ENCODE measurements at places on chromosomes 1 and 21.

GRCh38 chr1:166040202-166040997 lies 126.4 kb downstream of the FAM78B start:
- DNase-seq, result no peak

GRCh38 chr1:6743189-6744101 lies 41.8 kb upstream of the CAMTA1 start:
- no peak for DNase-seq

GRCh38 chr21:37936010-37936785 lies 19.9 kb upstream of the KCNJ6 start:
- no peak for DNase-seq

DNA sequence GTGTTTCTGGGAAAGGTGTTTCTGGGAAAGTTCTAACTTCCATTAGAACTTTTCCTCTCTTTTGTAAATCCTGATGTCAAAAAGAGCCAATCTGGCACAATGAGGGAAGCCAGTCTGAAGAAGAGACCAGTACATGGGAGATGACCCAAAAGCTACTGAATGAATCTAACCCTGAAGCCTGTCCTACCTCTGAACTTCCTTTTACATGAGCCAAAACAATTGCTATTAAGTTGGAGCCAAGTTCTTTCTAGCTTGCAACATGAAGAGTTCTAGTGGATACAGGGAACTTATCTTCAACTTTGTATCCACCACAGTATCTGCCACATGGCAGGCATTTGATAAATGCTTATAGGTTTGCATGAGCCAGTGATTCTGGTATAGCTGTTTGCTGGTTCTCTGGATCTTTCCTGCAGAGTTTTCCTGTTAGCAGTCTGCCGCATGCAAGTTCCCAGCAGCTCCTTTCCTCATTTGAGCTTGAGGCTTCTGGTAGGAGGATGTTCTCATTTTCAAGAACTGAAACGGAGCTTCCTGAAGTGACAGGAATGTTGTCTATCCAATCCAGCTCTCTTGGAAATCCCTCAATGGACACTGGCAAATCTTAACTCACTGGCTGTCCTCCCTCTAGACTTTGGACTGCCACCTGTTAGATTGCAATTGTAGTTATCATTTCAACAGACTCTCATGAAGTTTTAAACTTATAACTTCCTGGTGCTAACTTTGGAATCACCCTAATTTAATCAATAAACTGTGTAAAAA lies 73.1 kb upstream of the LPGAT1 start:
- no peak for DNase-seq

- DNase-seq, result no peak
Observed at GRCh38 chr1:222654849-222655248, 37.0 kb downstream of the MIA3 start.

DNA sequence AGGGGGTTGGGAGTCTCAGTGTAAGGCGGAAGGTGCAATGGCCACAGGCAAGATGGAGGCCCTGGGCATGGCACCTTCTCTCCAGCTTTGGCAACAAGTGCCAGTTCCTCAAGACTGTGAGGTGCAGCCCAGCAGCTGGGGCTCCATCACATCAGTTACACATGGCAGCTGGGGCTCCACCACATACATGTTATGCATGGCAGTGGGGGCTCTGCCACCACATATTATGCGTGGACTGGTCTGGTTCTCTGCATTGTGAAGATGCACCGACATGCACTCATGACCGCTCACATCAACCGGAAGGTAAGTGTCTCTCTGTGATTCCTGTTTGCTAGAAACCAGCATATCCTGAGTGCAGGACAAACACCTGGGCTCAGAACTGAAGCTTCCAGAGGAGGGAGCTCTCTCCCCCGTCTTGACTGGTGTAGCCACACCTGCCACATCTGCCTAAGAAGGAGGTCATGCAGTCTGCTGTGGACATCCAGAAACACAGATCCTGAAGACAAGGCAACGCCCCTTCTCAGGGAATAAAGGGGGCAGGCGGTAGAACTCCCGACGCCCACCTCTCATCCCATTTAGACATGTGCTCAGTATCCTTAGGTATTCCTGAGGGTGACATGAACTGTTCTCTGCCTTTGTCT lies 104.1 kb upstream of the TMPRSS2 start:
- DNase-seq, result peak; percentile 51

- DNase-seq, result no peak
Observed at GRCh38 chr1:45953934-45954847, 150.8 kb downstream of the MAST2 start.

DNA sequence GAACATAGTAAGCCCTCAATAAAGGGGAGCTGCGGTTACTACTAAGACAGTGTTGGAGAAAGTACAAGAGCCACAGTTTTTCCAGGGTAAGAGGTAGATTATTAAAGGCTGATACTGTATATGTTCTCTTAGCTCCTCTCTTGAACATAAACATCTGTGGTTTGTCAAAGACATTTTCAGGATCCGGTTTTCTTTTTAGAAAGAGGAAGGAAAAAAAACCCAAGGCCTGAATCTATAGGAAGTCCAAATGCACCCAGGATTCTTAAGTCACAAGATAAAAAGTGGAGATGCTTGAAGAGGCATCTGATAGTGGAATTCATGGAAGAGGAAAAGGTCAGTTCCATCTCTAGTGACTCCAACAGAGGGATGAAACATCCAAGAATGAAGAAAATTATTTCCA lies 24.6 kb upstream of the SLC45A3 start:
- no peak for DNase-seq

- DNase-seq, result no peak
Observed at GRCh38 chr1:153771841-153772593, 3.2 kb upstream of the SLC27A3 start.

- no peak for DNase-seq
Observed at GRCh38 chr1:231383159-231383860, 38.8 kb downstream of the EGLN1 start.

- no peak for DNase-seq
Observed at GRCh38 chr1:101065575-101065974, 40.0 kb upstream of the DPH5 start.

- peak; percentile 94 for DNase-seq
Observed at GRCh38 chr1:112395821-112396652, at the start of gene CTTNBP2NL. CTTNBP2NL (plus strand) TSS chr1:112396214; CDS start chr1:112416166, 19,952 bp downstream.

- no peak for DNase-seq
Observed at GRCh38 chr1:240295811-240296210, 204.1 kb downstream of the FMN2 start.

DNA sequence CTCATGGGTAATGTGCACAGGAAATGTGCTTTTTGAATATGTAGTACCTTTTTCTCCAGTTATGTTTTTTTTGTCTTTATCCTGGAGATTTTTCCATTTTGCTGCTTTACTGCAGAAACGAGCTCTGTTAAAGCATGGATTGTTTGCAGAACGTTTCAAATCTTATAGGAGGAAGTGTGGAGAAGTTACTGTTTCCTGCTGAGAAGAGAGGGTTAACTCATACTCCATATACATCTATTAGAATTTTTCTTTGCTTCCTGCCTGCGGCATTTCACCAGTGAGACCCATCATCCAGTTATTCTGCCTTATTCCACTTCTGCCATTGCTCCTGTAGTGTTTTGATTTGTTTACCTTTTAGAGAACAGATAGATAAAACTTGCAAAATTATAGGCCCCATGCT lies 2.0 kb downstream of the RPRD2 start:
- no peak for DNase-seq

DNA sequence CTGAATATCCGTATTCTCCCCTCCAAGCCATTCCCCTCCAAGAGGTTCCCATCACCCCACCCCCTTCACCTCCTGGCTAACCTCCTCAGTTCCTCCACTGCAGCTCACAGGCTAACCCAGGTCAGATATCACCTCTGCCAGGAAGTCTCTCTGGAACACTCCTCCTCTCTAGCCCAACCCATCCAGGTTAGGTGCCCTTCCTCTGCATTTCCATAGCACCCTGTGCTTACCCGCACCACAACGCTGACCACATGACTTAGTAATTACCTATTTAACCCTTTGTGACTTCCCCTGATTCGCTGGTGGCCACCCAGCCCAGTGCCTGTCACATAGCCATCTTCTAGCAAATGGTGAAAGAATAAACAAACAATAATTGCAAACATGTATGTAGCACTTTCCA lies 49.5 kb upstream of the IFFO2 start:
- no peak for DNase-seq

- peak; percentile 13 for DNase-seq
Observed at GRCh38 chr1:204287466-204287891, 72.2 kb downstream of the PLEKHA6 start.

DNA sequence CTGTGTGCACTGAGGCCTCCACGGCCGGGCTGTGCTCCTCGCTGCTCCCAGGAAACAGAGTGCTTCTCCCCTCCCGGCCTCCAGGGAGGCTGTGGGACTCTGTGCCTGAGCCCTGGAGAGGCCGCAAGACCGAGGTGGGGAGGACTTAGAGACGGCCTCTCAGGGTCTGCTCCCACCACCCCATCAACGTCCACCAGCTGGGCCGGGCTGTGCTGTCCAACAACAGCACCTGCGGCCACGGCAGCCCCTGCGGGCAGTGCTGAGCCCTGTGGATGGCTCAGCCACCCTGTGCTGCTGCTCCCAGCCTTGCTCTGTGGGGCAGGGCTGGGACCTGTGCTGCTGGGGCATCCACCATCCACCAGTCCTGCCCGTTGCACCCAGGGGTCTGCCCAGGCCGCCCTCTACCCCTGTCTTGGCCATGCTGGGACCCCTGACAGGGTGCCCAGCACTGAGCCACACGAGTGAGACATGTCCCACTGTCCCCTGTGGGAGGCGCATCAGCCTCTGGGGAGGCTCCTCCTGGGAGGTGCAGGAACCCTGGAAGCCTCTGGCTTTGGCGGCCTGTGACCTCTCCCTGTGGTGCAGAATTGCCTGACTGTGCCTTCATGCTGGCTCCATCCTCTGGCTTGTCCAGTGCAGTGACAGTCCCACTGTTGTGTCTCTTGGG lies 31.2 kb upstream of the LRRC3 start:
- DNase-seq, result no peak

- peak; percentile 92 for DNase-seq
Observed at GRCh38 chr21:33817663-33818451, 97.7 kb downstream of the ATP5PO start.

DNA sequence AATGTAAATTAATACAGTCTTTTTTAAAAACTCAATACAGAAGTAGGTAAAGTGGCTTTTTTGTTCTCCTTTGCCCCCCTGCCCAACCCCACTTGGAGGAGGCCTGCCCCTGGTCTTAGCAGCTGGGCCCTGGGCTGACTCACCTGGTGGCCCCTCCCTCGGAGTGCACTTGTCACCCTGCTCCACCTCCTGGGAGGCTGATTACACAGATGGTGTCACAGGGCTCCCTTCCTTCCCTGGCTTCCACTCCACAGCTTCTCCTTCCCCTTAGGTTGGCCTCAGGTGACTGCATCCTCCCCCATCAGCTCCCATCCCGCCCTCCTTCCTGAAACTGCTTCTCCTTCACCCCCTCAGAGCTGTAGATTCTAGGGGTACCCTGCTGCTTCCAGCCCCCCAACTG lies 11.7 kb upstream of the CAPN9 start:
- DNase-seq, result no peak

DNA sequence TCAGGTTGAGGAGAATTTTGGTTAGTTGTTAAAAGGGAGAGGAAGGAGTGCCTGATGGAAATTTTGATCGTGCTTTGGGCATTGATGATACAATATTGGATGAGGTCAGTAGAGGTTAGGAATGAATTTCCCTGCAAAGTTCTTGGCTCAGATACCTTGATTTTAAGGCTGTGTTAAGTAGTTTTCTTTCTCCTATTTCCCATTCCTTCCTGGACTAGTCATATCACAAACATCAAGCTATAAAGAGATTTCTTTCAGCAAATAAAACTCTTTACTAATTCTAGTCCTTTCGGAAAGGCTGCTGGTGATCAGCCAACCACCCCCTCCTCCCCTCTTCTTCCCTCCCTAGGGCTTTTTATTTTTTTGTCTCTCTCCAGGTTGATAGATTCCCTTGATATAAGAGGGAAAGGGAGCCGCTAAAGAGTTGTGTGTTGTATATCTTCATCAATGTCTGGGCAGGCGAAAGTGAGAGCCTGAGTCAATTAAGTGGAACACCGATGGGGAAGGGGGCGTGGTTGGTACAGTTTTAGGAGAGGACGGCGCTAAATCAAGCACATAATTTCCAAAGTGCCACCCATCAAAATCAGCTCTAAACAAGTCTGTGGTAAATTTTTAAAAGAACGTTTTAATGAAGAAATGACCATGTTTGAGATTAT lies 100.1 kb upstream of the PLXNA2 start:
- DNase-seq, result no peak

- no peak for DNase-seq
Observed at GRCh38 chr1:72649211-72649888, 367.0 kb upstream of the NEGR1 start.

GRCh38 chr1:244861683-244862082 lies 2.7 kb downstream of the HNRNPU start:
- DNase-seq, result no peak

DNA sequence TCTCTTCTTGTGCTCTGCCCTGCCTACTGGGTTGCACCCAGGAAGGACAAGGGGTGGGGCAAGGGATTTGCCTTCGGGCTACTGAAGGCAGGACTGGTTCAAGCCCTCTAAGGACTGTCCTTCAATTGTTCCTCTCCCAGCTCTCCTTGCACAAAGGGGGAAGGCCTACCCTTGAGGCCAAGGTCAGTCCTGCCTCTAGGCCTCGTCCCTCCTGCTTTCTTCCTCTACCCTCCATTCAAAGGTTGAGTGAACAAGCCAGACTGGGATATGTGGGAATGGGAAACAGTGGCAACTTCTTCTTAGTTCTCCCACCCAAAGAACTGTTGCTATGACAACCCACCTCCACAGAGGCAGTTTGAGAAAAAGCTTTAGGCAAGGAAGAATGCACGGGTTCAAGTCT lies 2.7 kb downstream of the LURAP1 start:
- DNase-seq, result no peak

Data from DMS153 (cell line).